ENCODE measurements at places on chromosomes 4 and X. TPM values are rescaled to one million over a fixed set of nuclear protein-coding genes. Genes with fewer than 3 reads are reported as not detected.

DNA sequence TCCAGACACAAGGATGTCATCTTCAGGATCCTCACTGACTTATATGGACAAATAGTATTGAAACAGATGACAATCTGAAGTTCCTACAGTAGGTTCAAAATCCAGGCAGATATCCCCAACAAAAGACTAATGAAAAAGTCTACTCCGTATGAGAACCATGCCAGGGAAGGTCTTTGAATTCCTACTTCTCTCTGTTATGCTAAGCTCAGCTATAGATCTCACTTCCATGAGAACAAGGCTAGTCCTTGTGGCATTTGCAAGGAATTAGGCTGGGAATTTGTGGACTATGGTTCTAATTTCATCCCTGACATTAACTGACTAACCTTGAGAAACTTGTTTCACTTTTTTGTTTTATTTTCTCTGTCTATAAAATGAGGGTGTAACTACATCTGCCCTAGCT lies 229.8 kb downstream of the IL1RAPL2 start:
- H3K4me3 ChIP-seq = no peak overlapping the region
- no peaks in the 10 kb centered on the region for H3K36me3 ChIP-seq
- no peak for DNase-seq
- no peaks in the 10 kb centered on the region for H3K4me1 ChIP-seq
- H3K27me3 ChIP-seq = no peaks in the 10 kb centered on the region

GRCh38 chr4:87559090-87559837 lies 30.1 kb upstream of the SPARCL1 start:
- DNase-seq = peak; percentile 87
- H3K27ac ChIP-seq = peak overlapping the region; percentile 78
- H3K4me1 ChIP-seq = peaks cover 33% of the 10 kb centered on the region

Gene DACH2
- not detected for total RNA-seq

DNA sequence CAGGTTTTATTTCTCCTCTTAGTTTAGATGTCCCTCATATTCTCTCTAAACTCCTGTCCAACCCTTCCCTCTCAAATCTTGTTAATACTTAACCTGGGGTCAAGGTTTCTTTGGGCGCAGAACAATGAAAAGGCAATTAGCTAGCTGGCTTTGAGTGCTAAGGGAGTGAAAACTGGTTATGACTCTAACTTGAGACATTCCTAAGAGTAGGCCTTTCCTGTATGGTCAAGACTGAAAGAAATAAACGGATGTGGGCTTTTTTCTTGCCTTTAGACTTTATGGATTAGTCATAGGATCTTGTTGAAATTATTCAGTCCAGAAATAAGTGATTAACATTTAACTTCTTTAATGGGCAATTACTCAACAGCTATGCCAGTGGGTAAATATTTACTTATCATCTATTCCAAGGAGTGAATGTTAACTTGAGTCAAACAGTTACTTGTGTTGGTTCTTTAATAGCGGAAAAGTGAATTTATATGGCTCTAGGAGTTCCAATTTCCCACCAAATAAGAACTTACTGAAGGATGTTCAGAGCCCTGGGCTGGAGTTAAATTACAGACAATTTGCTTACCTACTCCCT lies 141.7 kb upstream of the SCML1 start:
- no peaks in the 10 kb centered on the region for H3K36me3 ChIP-seq
- H3K4me3 ChIP-seq = no peak overlapping the region
- H3K27ac ChIP-seq = no peak overlapping the region
- H3K27me3 ChIP-seq = peaks cover 3% of the 10 kb centered on the region
- H3K4me1 ChIP-seq = peaks cover 13% of the 10 kb centered on the region

- H3K36me3 ChIP-seq = peaks cover 8% of the 10 kb centered on the region
- DNase-seq = no peak
- peaks cover 16% of the 10 kb centered on the region for H3K4me1 ChIP-seq
- no peaks in the 10 kb centered on the region for H3K27me3 ChIP-seq
- no peak overlapping the region for H3K27ac ChIP-seq
- H3K4me3 ChIP-seq = no peak overlapping the region
These were observed 23.4 kb downstream of the SMS start for GRCh38 chrX:21963731-21964405.

GRCh38 chr4:147009875-147010274 lies 64.2 kb upstream of the TTC29 start:
- no peaks in the 10 kb centered on the region for H3K4me1 ChIP-seq
- H3K36me3 ChIP-seq = no peaks in the 10 kb centered on the region
- no peak overlapping the region for H3K4me3 ChIP-seq
- DNase-seq = no peak

DNA sequence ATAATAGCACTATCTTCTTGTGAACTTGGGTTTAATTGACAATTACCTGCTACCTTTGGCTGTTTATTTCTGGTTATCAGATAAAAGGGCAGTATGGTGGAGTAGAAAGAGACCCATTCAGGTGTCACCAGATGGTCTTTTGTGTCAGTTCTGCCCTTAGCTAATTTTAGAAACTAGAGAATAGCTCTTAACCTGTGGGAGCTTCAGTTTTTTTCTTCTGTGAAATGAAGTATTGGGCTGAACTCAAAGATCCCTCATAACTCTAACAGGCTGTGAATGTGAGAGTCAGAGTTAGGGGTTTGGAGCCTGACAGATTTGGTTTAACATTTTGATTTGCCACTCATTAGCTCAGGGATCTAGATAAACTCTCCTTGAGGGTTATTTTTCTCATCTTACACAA lies 335.2 kb downstream of the PPP1R2C start:
- no peak for DNase-seq
- H3K27ac ChIP-seq = no peak overlapping the region

- no peak overlapping the region for H3K27ac ChIP-seq
- no peak for DNase-seq
- no peaks in the 10 kb centered on the region for H3K36me3 ChIP-seq
- no peaks in the 10 kb centered on the region for H3K4me1 ChIP-seq
- no peaks in the 10 kb centered on the region for H3K27me3 ChIP-seq
These were observed 86.1 kb downstream of the MAGEC1 start for GRCh38 chrX:141989815-141990214.

DNA sequence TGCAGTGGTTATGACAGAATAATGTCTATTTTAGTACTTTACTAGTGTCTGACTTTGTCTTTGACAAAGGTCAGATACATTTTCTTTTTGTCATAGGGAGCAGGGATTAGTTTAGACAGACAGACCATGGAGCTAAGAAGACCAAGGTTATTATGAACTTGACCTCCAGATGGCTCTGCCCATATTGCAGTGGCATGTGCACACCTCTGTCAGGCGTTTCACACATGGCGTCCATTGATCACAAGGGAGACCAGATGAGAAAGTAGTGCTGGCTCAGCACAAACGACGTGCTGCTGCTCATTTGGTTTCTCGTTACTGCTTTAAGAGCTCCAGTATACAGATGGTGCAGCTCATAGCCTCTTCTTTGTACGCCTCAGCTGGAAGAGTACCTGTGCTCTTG lies 56.3 kb upstream of the HPSE start:
- DNase-seq = no peak
- H3K4me3 ChIP-seq = no peak overlapping the region
- no peaks in the 10 kb centered on the region for H3K27me3 ChIP-seq
- H3K36me3 ChIP-seq = no peaks in the 10 kb centered on the region
- no peak overlapping the region for H3K27ac ChIP-seq

Gene SUPT20HL2
- total RNA-seq = not detected
